ENCODE measurements at places on chromosomes 7 and 10.

DNA sequence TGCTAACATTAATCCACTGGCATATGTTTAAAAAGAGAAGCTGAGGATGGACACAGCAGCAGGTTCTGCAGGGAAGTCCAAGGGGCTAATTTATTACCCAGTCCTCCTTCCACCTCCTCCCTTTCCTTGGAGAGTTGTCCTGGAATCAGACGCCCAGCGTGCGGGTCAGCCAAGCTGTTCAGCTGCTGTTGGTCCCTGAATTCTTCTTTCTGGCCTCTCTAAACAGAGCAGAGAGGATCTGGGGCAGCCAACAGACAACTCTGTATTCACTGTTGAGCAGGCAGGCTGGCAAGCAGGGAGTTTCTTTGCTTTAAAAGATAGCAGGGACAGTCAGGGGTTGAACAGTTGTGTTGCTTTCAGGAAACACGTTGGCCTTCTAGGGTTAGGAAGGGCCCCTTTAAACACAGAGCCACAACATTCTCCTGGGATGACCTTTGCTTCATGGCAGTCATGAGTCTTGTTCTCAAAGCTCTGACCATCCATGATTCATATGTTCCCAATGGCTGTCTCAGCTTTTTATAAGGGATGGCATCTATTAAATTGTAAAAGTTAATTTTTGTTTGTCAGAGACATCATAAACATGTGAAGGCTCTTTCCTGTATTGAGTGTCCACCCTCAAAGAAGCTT lies 217.0 kb downstream of the CREB5 start:
- DNase-seq: no peak

GRCh38 chr10:73857446-73857845 lies 16.9 kb downstream of the CAMK2G start:
- DNase-seq: no peak

DNA sequence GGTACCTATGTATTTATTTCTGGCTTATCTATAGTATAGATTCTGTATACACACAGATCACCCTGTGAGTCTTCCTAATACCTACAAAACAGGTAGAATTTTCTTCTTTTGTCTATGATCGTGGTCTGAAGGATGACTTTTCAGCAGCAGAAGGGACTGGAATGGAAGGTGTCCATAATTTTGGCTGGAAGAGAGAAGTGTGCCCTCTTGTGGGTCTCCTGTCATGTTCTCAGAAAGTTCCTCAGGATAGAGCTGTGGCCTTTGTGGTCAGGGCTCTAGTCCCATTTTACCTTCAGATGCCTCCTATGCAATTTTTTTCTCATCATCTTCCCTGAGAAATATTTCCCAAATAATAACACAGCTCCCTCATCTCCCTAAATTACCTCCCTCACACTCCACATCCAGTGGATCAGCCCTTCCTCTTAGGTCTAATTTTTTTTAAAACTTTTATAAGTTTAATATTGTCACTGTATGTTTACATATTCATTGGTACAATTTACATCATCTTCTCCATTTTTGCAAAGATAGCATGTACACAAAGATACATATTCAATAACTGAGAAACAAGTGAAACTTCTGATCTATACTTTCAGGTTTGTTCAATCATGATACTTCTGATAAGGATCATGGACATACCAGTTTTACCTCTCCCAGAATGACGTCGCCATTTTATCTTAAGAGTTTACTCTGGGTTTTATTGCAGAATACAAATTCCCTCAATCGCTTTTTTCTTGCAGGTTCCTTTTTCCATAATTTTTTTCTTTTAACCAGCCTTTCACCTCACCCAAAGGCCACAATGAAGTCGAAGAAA lies 112.7 kb downstream of the REEP3 start:
- no peak for DNase-seq

- no peak for DNase-seq
Observed at GRCh38 chr7:81934596-81935301, 164.9 kb upstream of the HGF start.

GRCh38 chr10:112752288-112752687 lies 197.8 kb upstream of the TCF7L2 start:
- no peak for DNase-seq

- DNase-seq: no peak
Observed at GRCh38 chr10:115239761-115240160, 146.6 kb downstream of the ATRNL1 start.

DNA sequence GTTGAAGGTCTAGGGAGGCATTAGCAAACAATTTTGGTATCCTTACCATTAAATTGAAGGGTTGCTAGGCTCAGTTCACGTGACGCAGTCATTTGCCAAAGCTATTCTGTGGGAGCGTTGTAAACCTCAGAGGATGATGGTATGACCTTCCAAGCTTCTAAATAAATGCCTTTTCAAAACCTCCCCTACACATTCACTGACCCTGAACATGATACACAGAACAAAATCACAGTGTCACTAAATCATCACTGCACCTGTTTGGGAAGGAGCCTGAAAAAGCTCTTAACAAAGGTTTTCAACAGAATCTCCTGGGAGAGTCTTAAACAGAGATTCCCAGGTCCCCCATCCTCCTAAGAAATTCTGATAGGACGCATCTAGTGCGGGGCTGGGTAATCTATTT lies 13.2 kb upstream of the CCDC172 start:
- no peak for DNase-seq

- DNase-seq: no peak
Observed at GRCh38 chr7:36795451-36796021, 71.2 kb upstream of the AOAH start.

DNA sequence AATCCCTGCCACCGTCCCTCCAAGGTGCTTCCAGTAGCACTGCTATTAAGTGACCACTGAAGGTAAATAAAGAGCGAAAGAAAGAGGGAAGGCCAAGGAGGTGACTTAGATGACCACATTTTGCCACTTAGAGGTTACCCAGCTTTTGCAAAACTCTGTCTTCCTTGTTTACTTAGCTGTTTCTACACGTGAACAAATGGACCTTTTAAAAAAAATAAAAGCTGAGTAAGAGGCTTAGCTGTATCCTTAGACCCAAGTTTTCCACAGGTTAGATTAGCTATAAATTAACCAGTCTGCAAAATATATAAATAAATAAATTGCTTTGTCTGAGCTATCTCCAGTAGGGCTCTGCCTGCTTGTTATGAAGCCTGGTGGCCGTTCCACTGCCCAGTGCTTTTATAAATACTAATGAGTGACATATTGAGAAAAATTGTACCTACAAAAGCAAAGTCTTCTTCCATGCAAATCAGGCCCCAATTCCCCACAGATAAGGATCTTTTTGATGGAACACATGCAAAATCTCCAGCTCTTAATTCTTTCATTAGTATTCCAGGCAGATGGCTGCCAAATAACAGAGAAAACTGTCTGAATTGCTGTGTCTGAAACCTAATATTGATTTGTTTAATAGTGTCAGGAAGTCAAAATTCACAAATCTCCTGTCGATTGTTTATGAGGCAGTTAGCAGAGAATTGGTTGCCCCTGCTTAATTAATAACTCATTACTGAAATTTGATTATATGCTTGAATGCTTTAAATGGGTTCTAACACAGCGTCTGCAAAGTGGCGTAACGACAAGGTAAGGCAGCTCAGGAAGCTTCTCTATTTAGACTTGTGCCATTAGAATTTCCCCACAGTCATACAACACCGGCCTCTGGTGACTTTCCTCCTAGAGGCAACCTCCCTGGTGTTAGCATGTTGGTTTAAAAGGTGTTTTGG lies 176.7 kb downstream of the EMX2 start:
- DNase-seq: no peak

GRCh38 chr10:14751014-14751896 lies 23.4 kb downstream of the FAM107B start:
- no peak for DNase-seq

GRCh38 chr7:91046322-91047089 lies 217.7 kb upstream of the FZD1 start:
- no peak for DNase-seq
